ENCODE measurements at places on chromosomes 5 and 9.

DNA sequence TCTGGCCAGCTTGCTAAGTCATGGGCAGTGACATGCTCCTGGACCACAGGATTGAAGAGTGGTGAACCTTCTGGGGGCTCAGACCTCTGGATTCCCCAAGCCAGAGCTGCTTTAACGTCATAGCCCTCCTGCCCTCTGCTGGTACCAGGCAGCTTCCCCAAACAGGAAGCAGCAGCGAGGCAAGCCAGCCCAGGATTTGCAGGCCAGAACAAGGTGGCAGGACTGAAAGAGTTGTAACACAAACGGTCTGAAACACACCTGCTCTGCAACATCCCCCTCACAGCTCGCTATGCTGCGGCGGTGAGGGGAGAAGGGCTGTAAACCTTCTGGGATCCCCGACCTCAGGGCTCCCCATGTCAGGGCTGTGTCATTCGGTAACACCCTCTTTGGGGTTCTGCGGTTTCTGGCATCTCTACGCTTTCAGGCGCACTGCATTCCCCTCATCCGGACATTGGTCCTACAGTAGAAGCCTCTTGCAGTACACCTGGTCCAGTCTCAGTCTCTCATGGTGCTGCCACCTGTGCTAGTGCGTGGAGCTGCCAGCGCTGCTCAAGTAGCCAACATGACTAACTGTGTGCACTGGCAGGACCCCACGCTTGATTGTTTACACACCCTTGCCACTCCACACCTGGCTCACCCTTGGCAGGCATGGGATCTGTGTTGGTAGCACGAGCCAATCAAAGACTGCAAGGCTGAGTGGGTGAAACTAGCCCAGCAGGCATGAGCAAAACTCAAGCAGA is 893.3 kb downstream of the PTPRD start:
- no peak for DNase-seq

DNA sequence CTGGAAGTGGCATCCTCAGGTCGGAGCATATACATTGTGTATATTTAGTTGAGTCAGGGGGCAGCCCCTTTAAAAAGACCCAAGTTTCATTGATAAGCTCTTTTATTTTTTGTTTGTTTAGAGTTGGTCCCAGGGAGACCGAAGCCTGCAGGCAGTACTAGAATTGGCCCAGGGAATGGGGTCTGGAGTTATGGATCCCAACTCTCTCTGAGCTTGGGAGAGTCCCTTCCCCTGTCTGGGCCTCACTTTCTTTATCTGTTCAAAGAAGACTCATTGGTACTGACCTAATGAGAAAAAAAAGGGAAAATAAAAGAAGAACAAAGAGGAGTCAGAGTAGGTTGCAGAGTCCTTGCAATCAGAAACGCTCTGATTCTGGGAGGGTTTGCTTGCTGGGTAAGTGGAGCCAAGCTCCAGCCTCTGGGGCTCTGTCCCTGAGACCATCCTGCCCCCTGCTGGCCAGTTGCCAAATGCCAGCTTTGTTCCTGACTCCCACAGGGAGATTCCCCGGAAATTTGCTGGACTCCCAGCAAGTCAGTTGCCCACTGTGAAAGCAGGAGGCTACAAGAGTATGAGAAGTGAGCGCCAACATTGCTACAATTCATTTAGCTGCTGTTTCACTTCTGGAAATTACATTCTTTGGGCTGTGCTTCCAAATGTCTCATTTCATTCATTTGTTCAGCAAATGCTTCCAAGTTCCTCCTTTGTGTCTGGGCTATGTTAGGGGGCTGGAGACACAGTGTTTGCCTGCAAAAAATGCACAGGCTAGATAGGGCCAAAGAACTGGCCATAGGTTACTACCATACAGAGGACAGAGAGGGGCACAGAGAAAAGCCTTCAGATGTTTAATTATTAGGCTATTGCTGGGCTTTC is 156.2 kb downstream of the MELK start:
- DNase-seq = peak; percentile 76

- no peak for DNase-seq
Measured at GRCh38 chr5:172617817-172618216, 23.2 kb upstream of the NEURL1B start.

DNA sequence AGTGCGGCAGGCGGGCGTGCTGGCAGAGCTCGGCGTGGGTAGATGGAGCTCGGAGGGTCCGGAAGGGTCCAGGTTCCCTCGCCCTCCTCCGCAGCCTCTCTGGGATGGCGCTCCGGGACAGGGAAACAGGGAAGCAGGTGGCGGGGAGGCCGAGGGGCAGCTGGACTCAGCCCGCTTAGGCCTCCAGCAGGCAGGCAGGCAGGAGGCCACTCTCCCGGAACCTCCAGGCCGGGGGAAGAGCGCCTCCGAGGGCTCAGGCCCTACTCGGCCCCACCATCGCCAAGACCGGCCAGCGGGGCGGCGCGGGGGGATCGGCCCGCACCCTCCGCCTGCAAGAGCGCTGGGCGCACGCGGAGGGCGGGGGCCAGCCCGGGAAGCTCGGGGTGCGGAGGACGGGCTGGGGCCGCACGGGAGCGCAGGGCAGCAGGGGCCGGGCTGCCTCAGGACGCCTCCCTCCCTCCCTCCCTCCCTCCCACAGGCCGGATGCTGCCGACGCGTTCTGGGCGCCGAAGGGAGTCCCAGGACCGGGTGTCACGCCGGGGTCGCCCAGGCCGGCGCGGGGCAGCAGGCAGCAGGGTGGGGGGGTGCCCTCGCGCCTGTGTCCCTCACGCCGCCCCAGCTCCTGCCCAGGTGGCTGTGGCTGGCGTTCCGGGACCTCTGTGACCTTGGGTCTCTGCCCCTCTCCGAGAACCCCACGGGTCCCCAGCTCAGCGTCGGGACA is 977 bp downstream of the MGAT4B start:
- DNase-seq = peak; percentile 55

- DNase-seq = peak; percentile 93
Measured at GRCh38 chr9:96449845-96450612, at the start of gene HABP4. Gene HABP4, plus strand, starts transcription at chr9:96450169. Its CDS starts 111 bp downstream, at chr9:96450280.

- no peak for DNase-seq
Measured at GRCh38 chr9:93406371-93406770, 45.1 kb upstream of the FAM120A start.

DNA sequence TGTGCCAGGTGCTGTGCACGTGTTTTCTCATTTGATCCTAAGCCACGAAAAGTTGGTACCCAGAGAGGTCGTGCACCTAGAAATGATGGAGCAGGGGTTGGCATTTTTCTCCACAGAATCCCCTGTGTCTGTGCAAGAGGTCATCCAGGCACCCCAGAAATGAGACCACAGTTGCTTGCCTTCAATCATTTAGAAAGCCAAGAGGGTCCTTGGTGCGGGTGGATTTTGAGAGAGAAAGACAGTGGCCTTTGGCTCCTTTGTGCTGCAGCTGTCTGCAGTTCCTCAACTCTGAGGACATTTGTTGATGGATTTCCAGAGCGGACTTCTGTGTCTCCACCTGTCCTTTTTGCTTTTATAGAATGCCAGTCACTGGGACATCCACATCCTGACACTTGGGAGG is 33.8 kb upstream of the SPRY4 start:
- no peak for DNase-seq

GRCh38 chr9:126470241-126470993 is 143.3 kb upstream of the LMX1B start:
- DNase-seq = peak; percentile 12

- DNase-seq = peak; percentile 88
Measured at GRCh38 chr5:72412283-72413055, 92.3 kb downstream of the PTCD2 start.

GRCh38 chr5:135225856-135226560 is 173.0 kb downstream of the MACROH2A1 start:
- DNase-seq = no peak

DNA sequence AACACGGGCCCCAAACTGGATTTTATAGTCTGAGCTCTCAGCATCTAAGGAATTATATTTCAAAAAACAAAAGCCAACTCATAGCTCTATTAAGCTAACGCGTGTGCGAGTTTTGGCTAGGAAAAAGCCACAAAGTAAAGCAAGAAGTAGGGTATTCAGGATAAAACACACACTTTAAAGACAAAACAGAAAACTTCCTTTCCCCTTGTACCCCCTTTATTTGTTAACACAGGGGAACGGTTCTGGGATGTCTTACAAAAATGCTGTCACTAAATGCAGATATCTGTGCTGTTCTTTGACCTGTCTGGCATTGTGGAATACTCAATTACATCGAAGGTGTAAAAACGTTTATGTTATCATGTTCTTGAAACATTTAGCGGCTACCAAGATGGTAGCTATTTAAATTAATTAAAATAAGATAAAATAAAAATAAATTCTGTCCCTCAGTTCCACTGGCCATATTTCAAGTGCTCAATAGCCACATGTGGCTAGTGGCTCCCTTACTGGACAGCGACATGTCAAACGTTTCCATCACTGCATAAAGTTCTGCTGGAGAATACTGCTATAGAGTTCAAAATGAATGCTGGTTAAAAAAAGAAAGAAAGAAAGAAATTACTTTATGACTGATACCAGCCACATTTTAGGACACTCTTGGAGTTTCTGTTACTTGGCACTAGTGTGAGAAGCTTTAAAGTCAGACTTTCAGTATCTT is 7.2 kb upstream of the MEF2C start:
- no peak for DNase-seq

DNA sequence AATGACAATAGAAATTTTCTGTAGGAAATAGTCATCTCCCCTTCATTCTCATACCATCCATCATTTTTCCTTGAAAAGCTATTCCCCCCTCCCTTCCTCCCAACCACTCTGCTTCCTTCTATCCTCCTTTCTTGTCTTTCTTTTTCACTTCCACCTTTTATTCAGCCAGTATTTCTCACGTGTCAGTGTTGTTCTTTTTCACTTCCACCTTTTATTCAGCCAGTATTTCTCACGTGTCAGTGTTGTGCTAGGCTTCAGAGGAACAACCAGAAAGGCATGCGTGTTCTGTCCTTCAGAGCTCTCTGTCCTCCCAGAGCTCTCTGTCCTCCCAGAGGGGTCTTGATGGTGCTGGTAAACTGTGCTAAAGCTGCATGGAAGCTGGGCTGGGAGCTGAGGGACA is 419.6 kb downstream of the GADD45G start:
- DNase-seq = no peak

GRCh38 chr5:148899993-148900392 is 73.6 kb downstream of the ADRB2 start:
- DNase-seq = no peak

GRCh38 chr5:819078-819477 is 31.7 kb downstream of the ZDHHC11 start:
- DNase-seq = no peak

DNA sequence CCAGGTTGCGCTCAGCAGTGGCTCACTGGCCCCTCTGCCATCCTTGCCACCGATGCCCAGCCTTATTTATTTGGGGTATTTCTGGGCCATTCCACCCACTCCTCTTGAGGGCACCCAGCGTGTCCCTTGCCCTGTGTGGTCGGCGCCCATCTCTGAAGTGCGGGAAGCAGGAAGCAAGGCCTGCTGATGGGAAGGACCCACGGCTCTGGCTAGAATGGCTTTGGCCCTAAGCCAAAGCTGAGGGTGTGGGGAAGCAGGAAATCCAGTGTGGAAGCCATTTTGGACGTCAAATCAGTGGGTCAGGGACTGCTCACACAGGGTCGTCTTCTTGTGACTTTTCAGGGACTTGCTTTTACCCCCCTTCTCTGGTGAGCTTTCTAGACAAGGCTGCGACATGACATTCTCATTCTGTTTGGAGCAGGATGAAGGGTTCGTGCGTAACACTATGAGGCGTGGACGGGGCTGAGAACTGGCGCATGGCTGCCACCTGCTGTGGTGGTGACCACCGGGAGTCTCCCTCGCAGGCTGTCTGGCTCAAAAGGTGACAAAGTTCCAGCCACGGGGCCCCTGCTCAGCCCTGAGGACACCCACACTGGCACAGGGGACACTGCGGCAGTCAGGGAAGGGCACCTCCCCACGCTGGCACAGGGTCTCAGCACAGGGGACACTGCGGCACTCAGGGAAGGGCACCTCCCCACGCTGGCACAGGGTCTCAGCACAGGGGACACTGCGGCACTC is 50.7 kb upstream of the NKD2 start:
- no peak for DNase-seq

GRCh38 chr5:79619854-79620253 is 7.6 kb downstream of the TENT2 start:
- DNase-seq = no peak

DNA sequence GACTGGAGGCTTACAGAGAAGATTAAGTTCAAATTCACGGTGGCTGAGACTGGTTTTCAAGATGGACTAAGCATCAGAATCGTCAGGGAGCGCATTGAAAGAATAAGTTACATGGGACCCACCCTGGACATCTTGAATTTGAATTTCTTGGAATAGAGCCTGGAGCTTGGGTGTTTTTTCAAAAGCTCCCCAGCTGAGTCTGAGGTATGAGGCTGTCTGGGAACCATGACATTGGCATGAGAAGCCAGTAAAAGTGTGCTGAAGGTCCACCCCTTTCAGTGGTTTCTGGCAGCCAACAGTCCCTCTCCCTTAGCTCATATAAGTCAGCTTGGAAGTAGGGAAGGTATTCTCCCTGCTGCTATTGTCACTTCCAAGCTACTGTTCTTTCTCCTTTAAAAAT is 97.8 kb downstream of the MAST4 start:
- DNase-seq = no peak

DNA sequence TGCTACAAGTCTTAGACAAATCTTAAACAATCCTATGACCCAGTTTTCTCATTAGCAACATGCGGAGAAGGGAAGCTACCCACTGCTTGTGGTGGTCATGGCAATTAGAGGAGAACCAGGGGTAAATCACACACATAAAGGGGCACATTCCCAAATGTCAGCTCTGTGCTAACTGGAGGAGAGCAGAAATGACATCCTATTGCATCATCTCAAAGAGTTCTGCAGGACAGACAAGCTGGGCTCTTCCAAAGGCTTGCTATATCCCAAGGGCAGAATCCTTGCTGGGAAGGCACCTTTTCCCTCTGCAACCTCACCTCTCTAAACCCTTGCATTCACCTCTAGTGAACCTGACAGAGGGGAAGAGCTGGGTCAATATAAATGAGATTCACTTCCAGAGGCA is 17.0 kb upstream of the WWC1 start:
- no peak for DNase-seq

DNA sequence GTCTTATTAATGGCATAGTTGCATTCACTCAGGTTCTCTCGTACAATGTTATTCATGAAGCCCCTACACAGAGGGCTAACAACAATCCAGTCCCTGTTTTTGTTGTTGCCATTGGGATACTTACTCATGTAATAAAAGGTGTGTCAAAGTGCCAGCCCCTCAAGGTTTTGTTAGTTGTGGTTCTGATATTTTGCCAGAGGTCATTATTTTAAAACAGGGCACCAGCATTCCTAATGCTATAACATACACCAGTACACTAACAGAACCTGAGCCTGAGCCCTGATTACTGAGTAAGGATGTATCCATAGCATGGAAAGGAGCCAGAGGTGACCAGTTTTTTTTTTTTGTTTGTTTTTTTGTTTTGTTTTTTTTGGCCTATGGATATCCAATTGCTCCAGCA is 50.2 kb downstream of the SMC2 start:
- no peak for DNase-seq

GRCh38 chr5:66807743-66808142 is 211.6 kb downstream of the MAST4 start:
- DNase-seq = peak; percentile 37

GRCh38 chr9:89284076-89284475 is 26.9 kb upstream of the CKS2 start:
- DNase-seq = no peak

- DNase-seq = peak; percentile 56
Measured at GRCh38 chr5:6734243-6734700, 21.0 kb downstream of the TENT4A start.
